Brain (organoid and tissue), 16 donors: ENCODE measurements at places on chromosomes 7 and 10.

DNA sequence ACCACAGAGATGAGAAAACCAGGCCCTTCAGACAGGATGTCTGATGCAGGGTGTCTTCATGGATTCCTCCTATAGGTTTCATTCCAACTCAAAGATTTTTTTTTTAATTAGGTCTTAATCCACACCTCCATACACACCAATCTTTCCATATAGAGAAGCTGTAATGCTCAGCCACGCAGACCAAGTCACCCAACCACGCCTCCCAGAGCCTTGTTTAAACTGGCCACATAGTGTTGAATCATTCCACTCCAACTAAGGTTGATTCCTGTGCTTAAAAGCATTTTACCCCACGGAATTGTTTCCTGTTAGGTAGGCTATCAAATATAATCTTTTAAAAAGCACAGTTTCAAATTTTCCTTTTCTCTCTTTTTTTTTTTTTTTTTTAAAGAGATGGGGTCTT lies 153.6 kb downstream of the TYW1B start:
- DNase-seq, result no peak

GRCh38 chr10:49568235-49568634 lies 29.3 kb upstream of the ERCC6 start:
- no peak for DNase-seq

DNA sequence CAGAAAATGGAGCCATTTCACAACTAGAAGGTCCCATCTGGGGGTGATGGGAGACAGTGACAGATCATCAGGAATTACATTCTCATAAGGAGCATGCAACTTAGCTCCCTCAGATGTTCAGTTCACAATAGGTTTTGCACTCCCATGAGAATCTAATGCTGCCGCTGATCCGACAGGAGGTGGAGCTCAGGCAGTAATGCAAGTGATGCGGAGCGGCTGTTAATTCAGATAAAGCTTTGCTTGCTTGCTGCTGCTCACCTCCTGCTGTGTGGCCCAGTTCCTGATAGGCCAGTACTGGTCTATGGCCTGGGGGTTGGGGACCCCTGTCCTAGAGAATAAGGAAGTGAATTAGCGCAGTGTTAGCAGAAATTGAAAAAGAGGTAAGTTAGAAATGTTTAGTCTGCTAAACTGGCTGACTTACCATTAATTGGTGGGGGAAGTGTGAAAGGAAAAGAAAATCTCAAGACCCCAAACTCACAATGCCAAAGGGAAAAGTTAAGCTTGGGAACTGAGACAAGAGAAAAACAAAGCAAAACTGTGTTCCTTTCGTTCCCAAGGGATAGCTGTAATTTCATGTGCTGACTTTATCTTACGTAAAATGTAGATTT lies 76.4 kb downstream of the LYZL2 start:
- DNase-seq, result peak; percentile 46

GRCh38 chr7:126806614-126807013 lies 446.1 kb downstream of the GRM8 start:
- DNase-seq, result no peak

DNA sequence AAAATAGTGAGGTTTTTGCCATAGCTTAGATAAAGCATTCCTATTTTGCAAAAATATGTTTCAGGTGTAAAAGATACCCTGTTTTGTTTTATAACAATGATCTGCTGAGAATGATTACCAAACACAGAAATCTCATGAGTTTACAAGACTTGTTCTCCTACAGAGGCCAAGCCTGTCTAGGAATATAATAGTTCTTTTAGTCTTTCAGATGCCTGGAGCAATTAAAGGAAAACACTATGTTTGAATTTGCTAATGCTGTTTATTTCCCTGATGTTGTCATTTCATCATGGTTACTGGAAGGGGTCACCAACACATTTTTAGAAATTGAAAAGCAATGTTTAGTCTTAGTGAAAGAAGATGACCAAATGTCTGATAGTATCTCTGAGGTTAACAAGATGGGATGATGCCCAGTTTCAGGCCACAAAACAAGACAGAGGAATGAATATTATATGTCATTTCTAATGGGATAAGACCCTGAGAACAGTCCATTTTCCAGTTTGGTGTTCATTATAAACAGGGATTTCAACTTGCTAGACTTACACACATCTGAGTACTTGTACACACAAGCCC lies 559.9 kb downstream of the INHBA start:
- no peak for DNase-seq

- peak; percentile 92 for DNase-seq
Measured at GRCh38 chr10:30383356-30383755, 34.3 kb upstream of the MTPAP start.

GRCh38 chr7:116511552-116512519 lies 12.3 kb downstream of the CAV2 start:
- DNase-seq, result no peak

- DNase-seq, result no peak
Measured at GRCh38 chr10:80522756-80523363, 14.8 kb upstream of the SH2D4B start.

GRCh38 chr7:55172881-55173609 lies 154.2 kb downstream of the EGFR start:
- no peak for DNase-seq

- DNase-seq, result no peak
Measured at GRCh38 chr10:131698986-131699385, 201.8 kb upstream of the PPP2R2D start.

DNA sequence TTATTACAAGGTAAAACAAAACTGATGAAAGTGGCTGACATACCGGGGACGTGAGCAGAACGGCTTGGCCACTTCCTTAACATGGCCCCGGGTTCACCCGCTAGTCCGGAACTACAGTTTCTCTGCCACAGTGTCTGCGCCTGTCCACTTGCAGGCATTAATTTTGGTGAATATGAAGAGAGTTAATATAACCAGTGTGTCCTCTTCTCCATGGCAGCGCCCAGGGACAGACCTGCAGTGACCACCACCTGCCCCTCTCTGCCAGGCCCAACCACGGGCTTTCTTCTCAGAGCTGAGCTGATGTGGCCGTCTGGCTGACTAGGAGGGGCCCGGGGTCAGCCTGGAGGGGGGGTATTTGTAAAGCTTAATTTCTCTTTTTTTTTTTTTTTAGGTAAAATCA lies 1.1 kb upstream of the NDUFB2 start:
- no peak for DNase-seq

DNA sequence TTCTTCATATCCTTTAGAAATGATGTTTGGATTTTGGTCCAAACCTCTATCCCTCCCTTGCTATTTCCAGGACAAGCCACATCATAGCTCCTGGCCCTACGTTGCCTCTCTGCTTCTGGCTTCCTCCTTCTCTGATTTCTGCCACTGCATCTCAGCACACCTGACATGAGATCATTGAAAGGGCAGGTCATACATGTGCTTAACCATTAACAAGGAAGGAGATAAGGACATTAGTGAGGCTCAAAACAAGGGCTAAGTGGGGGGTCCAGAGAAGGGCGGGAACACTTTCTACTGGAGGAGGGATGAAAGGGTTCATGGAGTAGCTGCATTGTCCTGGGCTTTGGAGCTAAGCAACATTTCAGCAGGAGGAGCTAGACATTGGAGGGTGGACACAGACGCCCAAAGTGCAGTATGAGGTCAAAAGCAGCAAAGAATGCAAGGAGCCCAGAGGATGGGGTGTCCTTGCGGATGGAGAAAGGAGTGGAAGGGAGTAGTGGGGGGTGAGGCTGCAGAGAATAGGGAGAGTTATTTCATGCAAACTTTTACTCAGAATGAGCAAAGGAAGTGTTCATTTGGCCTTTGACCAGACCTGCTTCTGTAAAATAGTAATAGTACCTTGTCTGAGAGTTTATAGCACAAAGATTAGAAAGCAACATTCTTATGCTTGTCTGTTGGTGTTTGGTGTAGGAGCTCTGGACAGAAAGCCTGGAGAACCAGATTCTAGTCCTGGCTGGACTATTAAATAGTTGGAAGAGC lies 102.4 kb upstream of the CREB5 start:
- DNase-seq, result no peak

DNA sequence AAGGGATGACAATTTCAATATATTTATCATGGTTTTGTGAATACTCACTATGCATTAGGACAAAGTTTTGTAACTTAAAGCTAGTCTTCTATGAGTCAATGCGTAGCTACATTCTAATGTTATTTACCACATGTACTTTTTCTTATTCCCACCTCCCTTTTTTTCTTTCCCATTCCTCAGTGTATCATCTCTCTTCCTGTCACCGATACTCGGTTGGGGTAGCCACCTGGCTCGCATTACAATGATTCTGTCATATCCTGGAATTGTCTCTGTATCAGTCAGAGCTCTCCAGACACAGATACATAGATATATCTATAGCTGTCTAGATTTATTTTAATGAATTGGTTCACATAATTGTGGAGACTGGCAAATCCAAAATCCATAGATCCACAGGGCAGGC lies 9.8 kb upstream of the RALA start:
- DNase-seq, result no peak

DNA sequence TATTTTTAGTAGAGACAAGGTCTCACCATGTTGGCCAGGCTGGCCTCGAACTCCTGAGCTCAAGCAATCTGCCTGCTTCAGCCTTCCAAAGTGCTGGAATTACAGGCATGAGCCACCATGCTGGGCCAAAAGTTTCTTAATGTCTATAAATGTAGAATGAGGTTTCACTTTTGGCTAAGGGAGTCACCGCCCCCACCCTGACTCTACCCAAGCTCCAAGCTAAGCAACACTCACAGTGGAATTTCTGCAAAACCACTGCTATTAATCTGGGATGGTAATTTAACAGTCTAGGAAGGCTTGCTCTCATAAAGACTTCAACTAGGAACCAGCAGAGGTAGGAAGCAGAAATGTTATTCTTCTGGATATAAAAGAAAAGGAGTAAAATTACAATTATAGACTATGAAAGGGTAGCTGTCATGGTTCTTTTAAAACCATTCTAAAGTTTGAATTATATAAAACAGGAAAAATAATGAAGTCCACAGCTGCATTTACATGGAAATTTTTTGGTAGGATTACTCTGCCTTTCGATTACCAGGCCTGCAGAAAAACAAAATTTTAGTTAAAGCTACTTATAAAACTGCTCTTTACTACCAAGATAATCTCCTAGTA lies 211.6 kb downstream of the SFMBT2 start:
- DNase-seq, result no peak

DNA sequence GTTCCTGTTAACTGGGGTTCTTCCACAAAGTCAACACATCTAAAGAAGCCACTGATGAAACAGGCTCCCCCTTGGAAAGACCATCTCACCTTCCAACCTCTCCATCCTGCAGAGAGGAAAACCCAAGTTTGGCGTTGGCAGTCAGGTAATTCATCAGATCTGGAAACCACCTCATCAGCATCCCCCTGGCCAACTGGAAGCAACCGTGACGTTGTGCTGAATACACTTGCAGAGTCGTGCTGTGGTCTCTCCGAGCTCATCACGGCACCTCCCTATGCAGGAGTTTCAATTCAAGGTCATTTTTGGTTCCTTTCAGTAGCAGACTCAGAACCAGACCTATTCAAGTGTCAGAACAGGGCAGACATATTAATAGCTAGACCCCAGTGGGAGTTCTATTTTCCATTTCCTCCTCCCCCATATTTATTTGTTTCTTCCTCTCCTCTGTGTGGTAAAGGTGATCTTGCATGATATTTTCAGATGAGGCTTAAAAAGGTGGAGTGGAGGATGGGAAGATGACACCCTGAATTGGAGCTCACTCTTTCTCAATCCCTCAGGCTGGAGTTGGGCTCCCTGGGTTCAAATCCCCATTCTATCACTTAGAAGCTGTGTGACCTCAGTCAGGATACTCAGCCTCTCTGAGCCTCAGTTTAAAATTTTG lies 149.1 kb upstream of the ADO start:
- DNase-seq, result no peak

GRCh38 chr7:92602352-92603088 lies 12.3 kb upstream of the FAM133B start:
- DNase-seq, result no peak

GRCh38 chr10:60958892-60959601 lies 15.1 kb upstream of the RHOBTB1 start:
- DNase-seq, result no peak

- DNase-seq, result no peak
Measured at GRCh38 chr10:59991661-59992060, 85.3 kb upstream of the CCDC6 start.
